ENCODE measurements at places on chromosomes 2 and 18.

DNA sequence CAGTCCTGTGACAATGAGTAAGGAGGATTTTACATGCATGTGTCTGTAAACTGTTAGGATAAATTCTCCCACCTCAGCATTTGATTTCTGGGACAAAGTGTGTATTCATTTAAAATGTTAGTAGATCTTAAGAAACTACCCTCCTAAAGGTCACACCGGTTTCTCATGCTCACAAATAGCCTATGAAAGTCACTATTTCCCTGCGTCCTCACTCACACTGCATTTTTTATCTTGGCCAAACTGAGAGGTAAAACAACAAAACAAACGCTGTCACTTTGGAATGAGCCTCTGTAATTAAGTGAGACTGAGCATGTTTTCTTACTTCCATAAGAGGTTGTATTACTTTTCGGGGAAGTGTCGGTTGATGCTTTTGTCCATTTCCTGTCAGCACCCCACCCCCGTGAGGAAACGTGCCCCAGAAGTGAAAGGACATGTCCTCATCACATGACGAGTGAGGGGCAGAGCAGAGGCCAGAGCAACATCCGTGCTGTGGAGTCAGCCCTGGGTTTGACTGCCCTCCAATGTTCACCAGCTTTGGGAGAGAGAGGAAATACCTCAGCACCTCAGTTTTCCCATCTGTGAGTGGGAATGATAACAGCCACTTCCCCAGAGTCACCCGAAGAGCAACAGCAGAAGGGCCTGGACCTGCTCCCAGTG is 3.1 kb downstream of the GYPC start:
- peak; percentile 38 for DNase-seq

- DNase-seq = no peak
Observed at GRCh38 chr2:47012866-47013265, 97.3 kb upstream of the MCFD2 start.

DNA sequence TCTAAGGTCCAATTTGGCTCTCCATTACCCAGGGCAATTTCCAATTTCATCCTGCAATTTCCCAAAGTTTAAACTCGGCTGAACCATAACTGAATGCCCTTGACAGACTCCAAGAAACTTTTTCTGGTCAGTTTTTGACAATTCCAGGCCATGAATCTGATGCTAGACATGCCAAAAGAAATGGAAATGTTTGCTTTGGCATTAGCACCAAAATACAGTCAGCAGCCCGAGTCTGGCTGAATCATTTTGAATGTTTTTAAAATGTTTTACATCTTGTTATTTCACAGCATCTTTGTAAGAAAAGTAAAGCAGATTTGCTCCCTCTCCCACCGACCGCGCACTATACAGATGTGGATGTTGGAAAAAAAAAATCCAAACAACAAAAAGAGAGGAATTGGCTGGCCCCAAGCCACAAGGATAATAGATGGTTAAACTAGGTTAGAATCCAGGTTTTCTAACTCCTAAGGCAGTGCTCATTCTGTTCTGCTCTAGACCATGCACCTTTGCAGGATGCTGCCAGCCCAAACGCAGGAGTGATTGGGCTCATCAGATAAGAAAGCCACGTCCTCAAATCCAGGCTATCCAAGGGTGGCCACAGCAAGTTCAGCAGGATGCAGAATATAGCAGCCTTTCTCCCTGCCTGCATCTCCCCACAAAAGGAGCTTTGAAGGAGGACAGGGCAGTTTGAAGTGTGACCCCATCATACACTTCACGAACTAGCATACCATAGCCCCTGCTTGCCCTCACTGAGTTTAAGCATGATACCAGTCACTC is 167.5 kb downstream of the ALK start:
- DNase-seq = no peak

- DNase-seq = no peak
Observed at GRCh38 chr2:50397992-50398765, 633.8 kb downstream of the NRXN1 start.

GRCh38 chr2:239159476-239159911 is 241.3 kb downstream of the HDAC4 start:
- DNase-seq = no peak

GRCh38 chr18:61034580-61034979 is 298.6 kb upstream of the CDH20 start:
- DNase-seq = no peak

DNA sequence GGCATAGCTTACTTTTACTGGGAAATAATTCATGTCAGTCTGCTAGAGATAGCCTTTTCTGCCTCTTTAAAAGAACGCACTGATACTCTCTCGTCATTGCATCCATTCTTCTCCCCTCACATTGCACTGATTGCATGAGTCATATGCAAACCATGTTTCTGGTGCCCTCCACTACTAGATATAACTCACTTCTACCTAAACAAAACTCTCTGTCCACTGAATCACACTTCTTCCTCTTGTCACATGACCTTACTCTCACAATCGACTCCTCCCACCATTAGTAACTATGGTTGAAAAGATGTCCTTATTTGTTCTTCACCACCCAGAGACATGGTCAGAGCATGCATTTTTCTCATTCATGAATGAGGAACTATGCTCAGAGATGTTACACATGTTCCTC is 158.0 kb downstream of the CSRNP3 start:
- no peak for DNase-seq

DNA sequence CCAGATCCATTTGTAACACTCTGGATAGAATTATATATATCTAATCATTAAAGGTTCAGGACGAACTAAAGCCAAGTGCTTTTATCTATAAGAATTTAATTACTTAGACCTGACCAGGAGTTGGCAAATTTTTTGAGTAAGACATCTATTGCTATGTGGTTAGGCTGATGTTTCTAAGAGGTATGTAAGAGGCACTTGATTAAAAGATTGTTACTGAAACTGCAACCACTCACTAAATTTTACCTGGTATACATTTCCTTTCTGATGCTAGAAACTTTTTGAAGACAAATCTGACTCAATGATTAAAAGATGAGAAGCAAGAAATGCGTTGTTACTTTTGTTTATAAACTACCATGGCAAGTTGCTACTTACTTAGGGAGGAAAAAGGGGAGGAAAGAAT is 76.7 kb upstream of the CHAC2 start:
- no peak for DNase-seq

DNA sequence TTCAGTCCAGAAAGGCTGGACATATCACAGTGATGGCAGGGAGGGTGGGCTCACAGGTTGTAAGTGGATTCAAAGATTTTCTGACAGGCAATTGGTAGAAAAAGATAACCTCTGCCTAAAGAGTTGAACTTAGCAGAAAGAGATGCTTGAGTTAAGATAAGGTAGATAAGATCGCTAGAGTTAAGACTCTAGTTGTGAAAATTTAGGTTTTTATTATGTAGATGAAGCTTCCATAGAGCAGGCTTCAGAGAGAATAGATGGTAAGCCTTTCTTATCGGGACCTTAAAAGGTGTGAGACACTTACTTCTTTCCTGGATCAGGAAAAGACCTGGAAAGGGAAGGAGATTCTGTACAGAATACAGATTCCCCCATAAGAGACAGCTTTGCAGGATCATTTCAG is 134.4 kb downstream of the GULP1 start:
- no peak for DNase-seq

- no peak for DNase-seq
Observed at GRCh38 chr2:63735263-63735662, 106.4 kb upstream of the UGP2 start.

DNA sequence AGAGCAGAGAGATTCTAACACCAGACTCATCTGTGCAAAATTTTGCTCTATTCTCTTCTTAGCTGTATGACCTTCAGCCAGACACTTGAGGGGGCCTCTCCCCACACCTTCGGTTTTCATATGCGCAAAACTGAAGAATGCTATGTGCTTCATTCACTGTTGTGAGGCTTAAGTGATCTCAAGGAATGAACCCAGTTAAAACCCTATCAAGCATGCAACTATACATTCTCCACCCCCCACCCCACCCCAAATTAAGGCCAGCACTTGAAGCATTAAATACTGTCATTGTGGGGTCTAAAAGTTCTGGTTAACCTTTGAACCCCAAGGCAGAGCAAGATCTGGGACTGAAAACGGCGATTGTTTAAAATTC is 10.0 kb downstream of the PCARE start:
- no peak for DNase-seq

GRCh38 chr2:166610913-166611305 is 116.9 kb upstream of the SCN7A start:
- DNase-seq = no peak

GRCh38 chr2:122740594-122740948 is 985.1 kb downstream of the TSN start:
- no peak for DNase-seq

DNA sequence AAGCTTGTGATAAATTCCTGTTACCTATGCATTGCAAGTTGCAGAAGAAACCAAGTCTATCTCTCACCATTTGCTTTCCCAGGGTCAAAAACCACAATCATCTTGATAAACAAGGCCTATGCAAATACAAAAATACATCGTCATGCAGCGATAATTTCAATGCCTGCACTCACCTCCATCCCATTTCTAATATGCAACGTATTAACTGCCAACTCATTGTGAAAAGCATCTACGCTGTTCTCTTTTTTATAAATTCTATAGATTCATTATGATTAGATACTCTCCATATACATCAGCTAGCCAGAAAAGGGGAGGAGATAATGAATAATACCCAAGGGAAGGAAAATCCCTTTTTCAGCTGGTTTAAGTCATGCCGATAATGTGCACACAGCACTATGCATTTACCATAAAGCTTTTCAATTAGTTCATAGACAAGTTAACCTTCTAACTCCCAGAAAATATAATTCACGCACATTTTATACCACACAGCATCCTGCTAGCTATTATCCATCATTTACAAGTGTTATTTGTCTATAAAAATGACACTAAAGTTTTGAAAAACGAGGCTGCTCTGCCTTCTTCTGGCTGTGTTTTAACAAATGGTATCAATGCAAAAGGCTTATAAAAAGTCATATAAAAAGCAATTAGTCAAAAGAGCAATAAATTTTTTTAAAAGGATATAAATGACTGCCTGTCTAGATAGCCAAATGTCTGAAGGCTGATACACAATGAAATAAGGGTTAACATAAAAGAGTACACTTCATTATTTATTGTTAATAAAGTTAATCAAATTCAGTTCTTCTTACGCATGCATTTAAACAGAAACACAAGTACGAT is 77.6 kb downstream of the AFF3 start:
- no peak for DNase-seq

GRCh38 chr18:77006305-77007175 is 126.0 kb downstream of the MBP start:
- DNase-seq = no peak

DNA sequence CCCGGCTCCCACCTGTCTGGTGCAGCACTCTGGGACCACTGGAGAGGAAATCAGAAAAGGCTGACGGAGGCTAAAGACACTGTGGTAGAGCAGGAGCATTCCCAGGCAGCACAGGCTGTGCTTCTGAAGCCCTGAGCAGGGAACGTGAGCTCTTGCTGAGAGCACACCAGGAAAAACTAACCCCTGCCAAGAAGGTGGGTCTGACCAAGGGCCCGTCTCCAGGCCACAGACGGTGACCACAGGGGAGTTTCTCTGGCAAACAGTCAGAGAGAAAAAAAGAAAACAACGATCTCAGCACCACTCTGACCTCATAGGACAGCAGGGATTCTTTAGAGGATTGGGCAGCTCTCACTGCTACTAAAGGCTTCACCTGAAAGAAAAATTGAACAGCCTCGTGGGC is 201.4 kb downstream of the AFF3 start:
- no peak for DNase-seq

DNA sequence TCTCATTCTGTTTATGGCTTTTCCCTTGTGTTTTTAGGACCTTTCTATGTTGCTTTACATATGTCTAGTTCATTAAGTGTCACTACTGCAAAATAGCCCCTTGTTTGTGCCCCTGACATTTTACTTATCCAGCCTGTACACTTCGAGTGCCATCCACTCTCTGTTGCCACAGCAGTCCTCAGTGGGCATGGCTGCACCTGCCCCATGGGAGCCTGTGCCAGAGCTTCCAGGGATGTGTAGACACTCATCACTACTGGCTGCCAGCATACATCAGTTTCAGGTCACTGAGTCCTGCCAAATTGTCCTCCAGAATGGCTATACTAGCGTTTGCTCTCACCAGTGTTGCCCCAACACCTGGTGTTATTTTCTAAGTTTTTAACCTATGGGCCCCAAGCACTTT is 80.4 kb downstream of the ARMC9 start:
- no peak for DNase-seq

- DNase-seq = no peak
Observed at GRCh38 chr2:181363164-181363563, 94.0 kb upstream of the ITGA4 start.

GRCh38 chr2:41846962-41847361 is 200.9 kb upstream of the PKDCC start:
- DNase-seq = no peak

GRCh38 chr2:11250400-11251196 is 93.8 kb downstream of the ROCK2 start:
- no peak for DNase-seq

- no peak for DNase-seq
Observed at GRCh38 chr2:69693775-69694450, 48.0 kb upstream of the ANXA4 start.

- DNase-seq = no peak
Observed at GRCh38 chr2:142100139-142100873, 30.5 kb downstream of the LRP1B start.

- DNase-seq = no peak
Observed at GRCh38 chr2:149290662-149291061, 39.7 kb upstream of the LYPD6 start.

DNA sequence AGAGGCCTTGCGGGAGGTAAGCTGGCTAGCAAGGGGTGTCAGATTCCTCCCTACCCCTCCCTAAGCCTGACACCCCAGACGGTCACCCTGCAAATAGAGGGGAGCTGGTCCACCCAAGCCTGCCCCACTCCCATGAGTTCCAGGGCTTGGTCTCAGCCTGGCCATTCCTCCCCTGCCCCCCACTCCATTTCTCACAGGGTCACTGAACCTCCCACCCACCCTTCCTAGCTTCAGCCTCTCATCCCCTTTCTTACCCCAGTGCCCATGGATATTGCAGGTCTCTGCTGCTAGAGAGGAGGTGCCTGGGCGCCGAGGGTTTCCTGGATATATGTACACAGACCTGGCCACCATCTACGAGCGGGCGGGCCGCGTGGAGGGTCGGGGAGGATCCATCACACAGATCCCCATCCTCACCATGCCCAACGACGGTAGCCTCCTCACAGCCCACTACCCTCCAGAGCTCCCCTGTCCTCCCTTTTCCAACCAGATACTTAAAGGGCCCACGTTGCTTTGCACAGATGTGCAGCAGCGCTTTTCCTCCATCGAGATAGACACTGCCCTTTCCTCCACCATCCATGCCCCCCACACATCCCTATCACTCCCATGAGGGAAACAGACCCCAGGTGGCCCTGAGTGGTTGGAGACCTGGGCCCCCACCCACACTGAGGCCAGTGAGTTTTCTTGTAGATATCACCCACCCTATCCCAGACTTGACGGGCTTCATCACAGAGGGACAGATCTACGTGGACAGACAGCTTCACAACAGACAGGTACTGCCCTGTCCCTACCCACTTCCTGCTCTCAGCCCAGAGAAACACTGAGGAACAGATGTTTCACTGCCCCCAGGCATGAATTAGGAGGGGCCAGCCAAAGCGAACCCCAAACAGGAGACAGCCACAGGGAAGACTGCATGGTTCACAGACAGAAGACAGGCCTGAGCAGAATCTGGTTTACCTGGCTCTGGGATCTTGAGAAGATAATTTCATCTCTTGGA is 15.2 kb upstream of the ANKRD53 start:
- no peak for DNase-seq

- DNase-seq = no peak
Observed at GRCh38 chr2:62505109-62505749, 766 bp downstream of the TMEM17 start.

GRCh38 chr18:12907258-12907925 is 23.4 kb upstream of the PTPN2 start:
- DNase-seq = no peak

Measured in stimulated activated CD4-positive, alpha-beta T cell treated with anti-CD3 and anti-CD28 coated beads, Interleukin-12 subunit alpha, Interleukin-12 subunit beta, amount 100 ng/mL, for 4 hours (primary cell).